CD4-positive, alpha-beta T cell treated with Interleukin-6 at 100 ng/mL for 8 hours (primary cell): ENCODE measurements at places on chromosomes 5 and 9.

- DNase-seq = no peak
Measured at GRCh38 chr5:80369521-80369920, 38.3 kb upstream of the ZFYVE16 start.

DNA sequence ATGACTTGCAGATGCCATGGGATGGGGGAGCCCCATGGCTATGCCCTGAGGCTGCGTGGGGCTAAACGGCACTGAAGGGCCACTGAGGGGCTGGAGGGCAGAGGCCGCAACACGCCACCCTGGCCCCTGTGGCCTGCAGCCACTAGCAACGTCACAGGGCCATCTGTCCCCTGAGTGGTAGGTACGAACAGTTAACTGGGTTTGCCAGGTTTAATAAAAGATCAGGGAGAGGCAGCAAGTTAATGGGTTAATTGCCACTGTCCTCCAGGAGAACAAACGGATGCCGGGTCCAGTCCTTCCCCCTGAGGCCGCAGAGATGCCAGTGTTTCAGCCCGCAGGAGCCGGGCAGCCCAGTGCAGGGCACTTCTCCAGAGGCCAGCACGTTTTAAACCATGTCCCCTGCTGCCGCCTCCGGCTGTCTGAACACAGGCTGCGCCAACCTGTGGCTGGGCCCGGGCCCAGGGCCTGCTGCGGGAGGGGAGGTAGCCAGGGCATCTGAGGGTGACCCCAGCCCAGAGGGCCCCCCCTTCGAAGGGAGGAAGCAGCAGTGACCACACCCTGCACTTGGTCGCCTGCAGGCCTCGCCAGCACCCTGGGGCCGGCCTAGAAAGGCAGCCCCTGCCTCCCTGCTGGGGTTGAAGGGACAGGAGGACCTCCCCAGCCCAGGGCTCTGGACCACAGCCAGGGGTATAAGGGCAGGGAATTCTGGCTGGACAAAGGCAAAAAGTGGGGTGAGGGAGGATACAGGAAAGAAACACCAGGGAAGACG, 227.3 kb downstream of the FANCC start:
- DNase-seq = no peak

DNA sequence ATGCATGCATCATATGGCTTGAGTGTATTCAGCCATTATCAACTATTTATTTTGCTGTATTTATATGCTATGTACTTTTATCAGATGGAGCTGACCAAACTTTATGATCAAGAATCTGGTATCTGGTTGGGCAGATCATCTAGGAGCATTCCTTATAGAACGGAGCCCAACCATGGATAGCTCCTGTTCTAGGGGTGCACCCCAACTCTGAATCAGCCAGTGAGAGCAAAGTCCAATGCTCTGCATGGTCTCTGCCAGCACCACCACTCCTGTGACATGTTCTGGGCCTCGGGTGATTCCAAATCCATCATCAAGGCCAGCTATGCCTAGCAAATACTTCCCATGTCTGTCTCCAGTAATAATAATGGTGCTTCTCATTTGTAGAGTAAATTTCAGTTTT, 517.5 kb downstream of the AGTPBP1 start:
- no peak for DNase-seq

GRCh38 chr9:77019236-77019925, at the start of gene FOXB2:
Gene FOXB2, plus strand, starts transcription at chr9:77019655. Its CDS starts 0 bp downstream, at chr9:77019655.
- DNase-seq = no peak

- no peak for DNase-seq
Measured at GRCh38 chr5:136046246-136046645, 17.5 kb downstream of the TGFBI start.

- DNase-seq = no peak
Measured at GRCh38 chr5:3542769-3543168, 52.9 kb upstream of the IRX1 start.

GRCh38 chr9:14066831-14067230, 247.1 kb downstream of the NFIB start:
- no peak for DNase-seq

GRCh38 chr5:81657386-81657785, 93.5 kb downstream of the SSBP2 start:
- no peak for DNase-seq

DNA sequence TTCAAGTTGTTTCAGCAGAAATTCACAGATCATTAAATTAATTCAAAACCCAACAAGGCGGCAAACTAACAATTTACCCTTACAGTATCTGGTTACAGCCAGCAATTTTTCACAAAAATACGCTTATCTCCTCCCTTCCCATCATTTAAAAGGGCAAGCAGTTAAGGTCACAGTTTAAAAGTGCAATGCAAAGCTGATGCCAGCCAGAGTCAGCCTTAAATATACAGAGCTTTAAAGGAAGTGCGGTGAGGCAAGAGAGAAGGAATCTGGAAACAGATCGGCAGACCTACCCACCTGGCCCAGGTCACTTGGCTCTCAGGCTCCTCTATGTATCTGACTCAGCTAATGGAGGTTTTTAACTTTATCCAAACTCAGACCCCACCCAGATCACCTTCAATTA, 31.0 kb downstream of the EPB41L4A start:
- no peak for DNase-seq

- no peak for DNase-seq
Measured at GRCh38 chr9:131841765-131842318, 102.0 kb upstream of the RAPGEF1 start.

GRCh38 chr9:121154782-121155181, 46.9 kb downstream of the RAB14 start:
- no peak for DNase-seq

- no peak for DNase-seq
Measured at GRCh38 chr5:134851307-134851923, 5.6 kb downstream of the C5orf24 start.

GRCh38 chr9:76580188-76580587, 121.2 kb downstream of the GCNT1 start:
- no peak for DNase-seq

- DNase-seq = peak; percentile 14
Measured at GRCh38 chr9:27528886-27529315, 713 bp downstream of the MOB3B start.

GRCh38 chr5:168946363-168946762, 354.6 kb downstream of the SLIT3 start:
- no peak for DNase-seq
